ENCODE measurements at places on chromosomes 5 and 9. TPM values are rescaled to one million over a fixed set of nuclear protein-coding genes. Genes with fewer than 3 reads are reported as not detected.

DNA sequence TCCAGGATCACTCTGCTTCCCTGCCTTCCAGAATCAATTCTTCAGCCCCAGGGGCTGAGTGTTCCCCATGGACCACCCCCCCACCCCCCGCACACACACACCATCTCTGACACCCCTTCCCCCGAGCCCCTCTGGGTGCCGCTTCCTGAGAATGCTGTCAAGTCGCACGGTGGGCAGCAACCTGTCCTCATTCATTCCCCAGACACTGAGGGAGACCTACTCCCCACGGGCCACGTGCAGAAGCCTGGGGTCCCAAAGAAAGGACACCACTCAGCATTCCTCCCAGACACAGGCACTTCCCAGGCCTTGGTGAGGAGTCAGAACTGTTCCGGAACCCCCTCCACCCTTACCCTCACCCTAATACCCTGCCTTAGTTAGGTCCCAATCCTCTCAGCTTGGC, 12.8 kb downstream of the CPLX2 start:
- DNase-seq: no peak
- H3K36me3 ChIP-seq: peaks cover 16% of the 10 kb centered on the region
- no peak overlapping the region for H3K4me3 ChIP-seq
- no peak overlapping the region for H3K27ac ChIP-seq
- H3K27me3 ChIP-seq: peaks cover 20% of the 10 kb centered on the region

DNA sequence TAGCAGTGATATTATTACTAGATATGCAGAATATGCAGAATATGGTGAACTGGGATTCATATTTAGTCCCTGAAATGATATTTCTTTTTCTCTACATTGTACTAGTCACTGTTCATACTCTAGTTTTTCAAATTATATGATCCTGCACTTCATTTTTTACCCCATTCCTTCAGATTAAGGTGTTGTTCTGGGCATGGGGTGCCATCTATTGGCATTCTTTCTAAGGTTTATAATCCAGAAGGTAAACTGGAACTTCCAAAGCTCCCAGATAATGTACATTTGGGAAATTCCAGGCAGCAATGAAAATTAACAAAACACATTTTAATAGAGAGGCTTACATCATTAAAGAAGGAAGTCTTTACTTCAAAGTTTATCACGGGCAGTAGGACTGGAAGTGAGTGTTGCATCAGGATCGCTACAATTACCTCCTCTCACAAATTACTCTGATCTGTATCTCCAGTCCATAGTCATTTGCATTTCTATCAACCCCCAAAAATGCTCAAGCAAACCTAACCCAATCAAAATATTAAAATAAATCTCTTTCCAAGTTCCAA, 12.5 kb downstream of the RFX3 start:
- H3K4me3 ChIP-seq: no peak overlapping the region
- H3K27ac ChIP-seq: no peak overlapping the region
- H3K27me3 ChIP-seq: no peaks in the 10 kb centered on the region
- peaks cover 31% of the 10 kb centered on the region for H3K36me3 ChIP-seq
- DNase-seq: no peak

- peaks cover 7% of the 10 kb centered on the region for H3K27me3 ChIP-seq
- H3K36me3 ChIP-seq: no peaks in the 10 kb centered on the region
- no peak overlapping the region for H3K27ac ChIP-seq
- no peak for DNase-seq
- no peaks in the 10 kb centered on the region for H3K4me1 ChIP-seq
- no peak overlapping the region for H3K4me3 ChIP-seq
Measured at GRCh38 chr5:171578829-171579491, 159.5 kb downstream of the FGF18 start.

DNA sequence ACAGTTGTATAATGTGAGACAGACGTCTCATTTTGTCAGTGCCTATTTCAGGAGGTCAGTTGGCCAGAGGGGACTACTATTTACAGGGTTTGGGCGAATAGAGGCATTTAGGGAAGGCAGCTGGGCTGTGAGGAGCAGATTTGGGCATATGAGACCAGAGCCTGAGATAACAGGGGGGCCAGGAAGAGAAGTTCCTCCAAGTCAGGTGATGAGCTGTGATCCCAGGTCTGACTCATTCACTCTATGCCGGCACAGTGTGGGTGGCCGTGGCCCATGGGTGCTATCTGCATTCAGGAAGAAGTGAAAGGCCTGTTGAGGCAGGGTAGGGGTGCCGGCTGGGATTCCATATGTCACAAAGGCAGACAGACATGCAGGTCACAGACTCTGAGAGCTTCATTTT, 142.8 kb downstream of the PDZD2 start:
- no peak overlapping the region for H3K4me3 ChIP-seq
- H3K4me1 ChIP-seq: peaks cover 9% of the 10 kb centered on the region
- H3K36me3 ChIP-seq: no peaks in the 10 kb centered on the region
- no peak overlapping the region for H3K27ac ChIP-seq
- no peaks in the 10 kb centered on the region for H3K27me3 ChIP-seq

GRCh38 chr9:28318515-28318914, 745.2 kb upstream of the C9orf72 start:
- H3K4me1 ChIP-seq: no peaks in the 10 kb centered on the region
- H3K36me3 ChIP-seq: no peaks in the 10 kb centered on the region
- H3K27ac ChIP-seq: no peak overlapping the region
- no peaks in the 10 kb centered on the region for H3K27me3 ChIP-seq
- DNase-seq: no peak

- H3K27me3 ChIP-seq: no peaks in the 10 kb centered on the region
- no peak overlapping the region for H3K27ac ChIP-seq
- peaks cover 4% of the 10 kb centered on the region for H3K4me1 ChIP-seq
- H3K36me3 ChIP-seq: no peaks in the 10 kb centered on the region
- no peak for DNase-seq
Measured at GRCh38 chr5:177066224-177066623, 20.5 kb upstream of the FGFR4 start.

GRCh38 chr9:115414561-115414960, 296.6 kb upstream of the TNC start:
- no peak overlapping the region for H3K27ac ChIP-seq
- no peak for DNase-seq
- H3K4me1 ChIP-seq: no peaks in the 10 kb centered on the region
- H3K27me3 ChIP-seq: peaks cover 11% of the 10 kb centered on the region

DNA sequence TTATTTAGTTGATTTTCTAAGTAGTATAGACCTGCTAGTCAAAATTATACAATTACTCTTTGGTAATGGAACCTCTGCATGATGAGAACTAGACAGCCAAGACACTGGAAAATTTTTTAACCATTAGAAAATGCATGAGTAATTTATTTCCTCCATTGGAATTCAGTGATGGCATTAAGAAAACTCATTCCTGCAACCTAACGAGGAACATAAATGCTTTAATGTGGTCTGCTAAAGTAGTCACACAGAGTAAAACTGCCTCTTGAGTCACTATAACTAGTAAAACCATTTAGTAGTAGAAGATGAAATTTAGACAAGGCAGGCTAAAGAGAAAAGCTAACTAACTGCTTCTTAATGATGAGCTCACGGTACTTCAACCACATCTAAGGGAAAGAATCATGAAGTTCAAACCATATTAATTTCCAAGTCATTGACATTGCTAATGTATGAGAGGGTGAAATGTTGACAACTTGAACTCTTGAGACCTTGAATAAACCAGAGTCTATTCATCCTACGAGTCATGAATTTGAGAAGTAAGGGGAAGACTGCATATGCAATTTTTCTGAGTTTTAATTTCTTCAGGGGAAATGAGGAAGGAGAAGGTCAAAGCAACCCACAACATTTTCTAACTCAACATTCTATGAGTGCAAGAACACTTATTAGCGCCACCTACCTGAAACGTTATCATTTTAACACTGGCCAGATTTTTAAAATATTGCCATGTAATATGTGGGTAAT, 74.4 kb downstream of the GLIS3 start:
- H3K27me3 ChIP-seq: peaks cover 14% of the 10 kb centered on the region
- no peaks in the 10 kb centered on the region for H3K36me3 ChIP-seq
- H3K4me1 ChIP-seq: peaks cover 41% of the 10 kb centered on the region
- H3K4me3 ChIP-seq: no peak overlapping the region

- H3K4me1 ChIP-seq: peaks cover 35% of the 10 kb centered on the region
- no peak for DNase-seq
- peaks cover 54% of the 10 kb centered on the region for H3K36me3 ChIP-seq
Measured at GRCh38 chr5:36156121-36156601, 4.2 kb downstream of the SKP2 start.

GRCh38 chr5:142425286-142426065, 100.7 kb upstream of the SPRY4 start:
- no peak for DNase-seq
- no peaks in the 10 kb centered on the region for H3K36me3 ChIP-seq
- peaks cover 31% of the 10 kb centered on the region for H3K4me1 ChIP-seq
- no peaks in the 10 kb centered on the region for H3K27me3 ChIP-seq
- no peak overlapping the region for H3K4me3 ChIP-seq

The GABRA1 gene
- not detected for total RNA-seq

The ANKRD34B gene
- total RNA-seq: not detected

The SLC34A3 gene
- total RNA-seq: not detected

The DIRAS2 gene
- not detected for total RNA-seq

The KIF4B gene
- total RNA-seq: not detected

Data from activated naive CD8-positive, alpha-beta T cell treated with anti-CD3 and anti-CD28 coated beads for 36 hours (primary cell).